ENCODE measurements at places on chromosomes 1 and 21.
A peak's percentile ranks its signal among the peaks of the same experiment; 100 is the strongest.

GRCh38 chr1:95193591-95193990 lies 40.4 kb upstream of the RWDD3 start:
- DNase-seq: no peak

GRCh38 chr1:81221564-81221963 lies 579.2 kb upstream of the ADGRL2 start:
- no peak for DNase-seq

DNA sequence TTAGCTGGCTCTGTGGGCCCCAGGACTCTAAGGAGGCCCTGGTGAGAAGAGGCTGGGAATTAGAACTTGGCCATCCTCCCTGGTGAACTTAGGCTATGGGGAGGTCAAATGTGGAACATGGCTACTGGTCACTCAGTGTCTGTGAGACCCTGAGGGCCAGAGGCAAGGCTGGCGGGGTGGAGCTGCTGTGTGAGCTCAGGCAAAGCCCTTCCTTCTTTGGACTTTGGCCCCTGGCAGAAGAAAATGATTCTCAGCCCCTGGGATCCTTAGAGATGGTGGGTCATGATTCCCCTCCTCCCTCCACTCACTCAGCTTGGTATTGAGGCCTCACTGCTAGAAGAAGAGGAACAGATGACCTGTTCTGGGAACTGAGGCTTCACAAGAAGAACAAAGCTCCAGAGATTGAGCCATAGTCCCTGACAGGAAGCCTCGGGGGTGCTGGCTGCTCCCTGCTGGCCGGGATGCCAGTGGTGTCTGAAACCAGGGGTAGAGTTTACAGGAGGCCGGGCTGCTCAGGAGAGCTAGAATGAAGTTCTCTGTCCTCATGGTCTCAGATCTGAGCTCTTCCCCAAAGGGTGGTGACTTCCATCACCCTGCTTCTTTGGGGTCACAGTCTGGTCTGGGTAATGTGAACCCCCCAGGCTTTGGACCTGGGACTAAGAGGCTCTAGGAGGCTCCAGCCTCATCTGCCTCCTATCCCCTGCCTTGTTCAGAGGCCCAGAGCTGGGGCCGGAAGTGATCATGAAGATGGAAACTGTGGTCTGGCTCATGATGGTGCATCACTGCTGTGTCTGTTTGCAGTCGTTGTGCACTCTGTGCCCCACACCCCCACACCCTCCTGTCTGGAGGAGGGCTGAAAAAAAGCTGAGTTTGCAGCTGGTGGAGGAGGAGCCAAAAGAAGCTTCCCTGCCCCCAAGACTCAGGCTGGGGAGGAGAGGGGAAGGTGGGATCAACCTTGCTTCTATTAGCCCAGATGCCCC lies 905 bp downstream of the BTBD19 start:
- DNase-seq: no peak

DNA sequence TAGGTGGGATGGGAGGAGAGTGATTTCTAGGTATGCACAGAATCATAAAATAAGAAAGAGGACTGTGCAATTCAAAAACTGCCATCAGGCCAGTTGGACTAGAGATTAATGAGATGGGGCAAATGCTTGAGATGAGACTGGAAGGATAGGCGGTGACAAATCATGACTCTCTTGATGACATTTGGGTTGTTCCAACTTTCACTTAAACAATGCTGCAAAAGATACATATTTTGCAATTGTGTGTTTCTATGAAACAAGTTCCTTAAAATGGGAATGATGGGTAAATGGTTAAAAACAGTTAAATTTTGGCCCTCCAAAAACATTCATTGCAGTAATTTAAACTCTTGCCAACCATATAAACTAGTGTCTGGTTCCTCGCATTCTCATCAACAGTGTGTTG lies 55.2 kb downstream of the RNASEL start:
- no peak for DNase-seq

DNA sequence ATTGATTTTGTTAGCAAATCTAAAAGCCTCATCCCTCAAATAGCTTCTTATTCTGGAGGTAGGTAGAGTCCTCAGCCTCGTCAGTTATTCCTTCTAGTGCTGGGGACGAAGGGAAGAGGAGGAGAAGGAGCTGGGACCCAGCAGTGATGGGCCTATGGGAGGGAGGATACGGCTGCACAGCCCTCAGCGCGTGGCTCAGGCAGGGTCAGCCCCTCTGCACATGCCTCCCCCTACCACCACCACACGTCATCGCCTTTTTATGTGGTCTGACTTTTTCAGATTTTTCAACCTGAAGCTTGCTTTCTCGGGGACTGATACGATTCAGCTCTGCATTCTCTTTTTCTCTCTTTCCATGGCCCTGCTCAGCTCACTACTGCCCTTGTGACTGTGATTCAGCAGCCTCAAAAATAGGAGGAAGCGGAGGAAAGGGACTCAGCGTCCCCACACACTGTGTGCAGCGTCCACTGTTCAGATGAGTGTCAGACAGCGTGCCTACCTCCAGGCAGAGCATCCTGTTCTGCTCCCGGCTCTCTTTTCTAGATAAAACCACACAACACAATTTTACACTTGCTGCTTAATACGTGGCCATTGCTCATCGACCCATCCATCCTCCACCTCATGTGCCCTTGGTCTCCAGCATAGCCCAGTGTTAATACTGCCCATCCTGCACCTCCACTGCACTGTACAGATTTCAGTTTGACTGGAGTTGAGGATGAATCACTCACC lies 827 bp downstream of the OR2B11 start:
- DNase-seq: no peak

DNA sequence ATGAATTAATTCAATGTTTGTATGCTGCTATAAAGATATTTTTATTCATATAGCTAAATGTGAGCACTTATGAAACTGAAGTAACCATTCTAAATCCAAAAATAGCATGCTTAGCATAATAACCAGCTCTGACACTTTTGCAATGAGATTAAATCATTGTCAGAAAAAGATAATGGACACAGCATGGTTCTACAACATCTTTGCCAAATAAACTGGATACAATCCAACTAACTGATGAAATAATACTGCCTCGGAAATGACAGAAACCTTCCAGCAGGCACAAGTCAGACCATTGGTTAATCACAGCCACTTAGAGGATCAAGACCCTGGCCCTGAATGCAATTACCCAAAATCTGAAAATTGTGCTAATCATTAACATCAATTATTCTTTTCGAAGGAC lies 592.7 kb upstream of the ADGRL4 start:
- no peak for DNase-seq

- DNase-seq: no peak
These were observed 45.2 kb downstream of the PTPRU start for GRCh38 chr1:29281571-29281970.

DNA sequence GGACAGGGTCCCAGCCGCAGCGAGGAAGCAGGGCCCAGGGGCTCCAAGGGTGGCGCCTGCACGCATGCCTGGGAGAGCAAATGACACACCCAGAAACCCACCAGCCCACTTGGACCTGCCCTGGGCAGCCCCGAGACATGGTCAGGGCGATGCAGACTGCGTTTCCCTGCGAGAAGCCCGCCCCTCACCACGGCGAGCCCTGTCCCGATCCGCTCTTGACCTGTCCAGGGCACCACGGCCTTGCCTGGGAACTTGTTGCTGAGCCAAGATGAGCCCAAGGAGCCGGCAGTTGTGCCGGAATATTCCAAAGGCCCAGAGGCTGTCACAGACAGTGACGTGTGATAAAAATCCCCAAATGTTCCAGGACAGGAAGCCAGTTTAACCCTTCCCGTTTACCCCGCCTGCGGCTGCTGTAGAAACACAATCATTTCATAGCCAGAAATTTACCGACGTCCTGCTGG lies 78.1 kb downstream of the SIK1 start:
- no peak for DNase-seq

DNA sequence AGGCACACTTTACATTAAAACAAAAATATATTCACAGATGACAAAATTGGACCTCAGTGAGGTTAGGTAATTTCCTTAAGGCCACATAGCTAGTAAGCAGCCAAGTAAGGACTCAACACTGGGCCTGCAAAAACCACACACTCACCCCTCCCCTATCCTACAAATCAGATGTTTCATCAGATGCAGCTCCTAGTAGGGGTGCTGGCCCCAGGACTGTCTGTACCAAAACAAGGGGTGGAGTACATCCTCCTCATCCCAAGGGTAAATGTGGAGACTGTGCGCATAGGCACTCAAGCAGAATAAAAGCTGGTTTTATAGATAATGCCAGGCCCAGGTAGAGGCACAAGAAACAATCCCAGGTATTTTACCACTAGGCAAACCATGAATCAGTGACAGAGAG lies 25.7 kb downstream of the URB1 start:
- no peak for DNase-seq

DNA sequence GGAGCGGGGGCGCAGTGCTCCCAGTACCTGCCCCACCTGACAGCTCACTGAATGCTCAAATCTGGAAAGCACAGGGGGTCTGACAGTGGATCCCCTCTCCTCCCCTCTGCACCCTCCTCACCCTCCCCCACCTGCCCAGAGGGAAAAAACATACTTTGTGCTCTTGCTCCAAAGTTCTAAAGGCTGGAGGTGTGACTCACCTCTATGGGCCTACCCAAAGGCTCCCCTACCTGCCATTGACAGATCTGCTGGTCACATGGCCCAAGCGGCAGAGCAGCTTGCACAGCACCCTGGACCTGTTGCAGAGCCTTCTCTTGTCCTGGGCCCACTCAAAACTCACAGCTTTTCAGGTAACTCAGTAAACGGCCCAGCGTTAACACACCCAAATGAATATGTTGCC lies 55.7 kb downstream of the ADSS2 start:
- no peak for DNase-seq

DNA sequence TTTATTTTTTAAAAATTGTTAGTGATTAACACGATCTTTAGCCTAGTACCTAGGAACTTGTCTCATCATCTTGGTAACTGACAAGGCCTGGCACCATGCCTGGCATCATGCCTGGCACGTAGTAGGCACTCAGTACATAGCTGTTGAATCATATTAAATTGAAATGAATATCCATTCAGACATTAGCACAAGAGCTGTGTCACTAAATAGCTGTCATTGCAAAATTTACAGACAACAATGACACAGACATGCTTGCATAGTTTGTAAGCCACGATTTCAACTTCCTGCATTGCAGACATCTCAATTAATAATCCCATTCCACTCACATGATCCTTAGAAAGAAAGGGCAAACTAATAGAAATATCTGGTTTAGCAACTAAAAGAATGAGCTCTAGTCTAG lies 15.4 kb upstream of the PHACTR4 start:
- DNase-seq: no peak

GRCh38 chr1:23807453-23807852 lies 6.9 kb upstream of the GALE start:
- no peak for DNase-seq

DNA sequence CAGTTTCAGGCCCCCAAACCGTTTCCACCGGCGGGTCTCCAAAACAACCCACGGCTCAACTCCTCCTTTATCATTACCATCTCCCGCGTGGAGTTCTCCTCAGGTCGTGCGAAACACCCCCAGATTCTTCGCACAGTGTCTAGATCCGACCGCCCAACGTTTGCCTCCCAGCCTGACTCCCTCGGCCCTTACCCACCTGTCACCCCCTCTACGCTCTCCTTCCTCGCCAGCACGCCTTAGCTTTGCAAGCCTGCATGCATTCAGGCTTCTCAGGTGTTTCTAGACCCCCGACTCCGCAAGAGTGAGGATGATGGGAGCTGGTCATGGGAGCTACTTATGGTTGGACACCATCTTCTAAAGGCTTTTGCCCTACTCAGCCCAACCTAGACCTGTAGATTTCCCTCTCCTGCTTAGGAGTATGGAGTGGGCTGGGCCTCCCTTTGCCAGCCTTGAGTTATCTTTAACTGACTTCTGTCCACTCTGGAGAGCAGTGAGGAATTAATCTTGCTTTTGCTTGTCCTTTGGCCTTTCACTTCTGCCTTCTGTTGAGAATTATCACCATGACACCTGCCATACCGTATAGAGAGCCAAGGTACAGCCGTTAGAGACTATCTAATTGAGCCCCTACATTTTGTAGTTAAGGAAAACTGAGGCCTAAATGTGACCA lies 865 bp downstream of the ATP5IF1 start:
- no peak for DNase-seq

GRCh38 chr1:165570078-165570477 lies 26.3 kb downstream of the LRRC52 start:
- DNase-seq: no peak

GRCh38 chr1:154422521-154422920 lies 17.4 kb downstream of the IL6R start:
- no peak for DNase-seq

DNA sequence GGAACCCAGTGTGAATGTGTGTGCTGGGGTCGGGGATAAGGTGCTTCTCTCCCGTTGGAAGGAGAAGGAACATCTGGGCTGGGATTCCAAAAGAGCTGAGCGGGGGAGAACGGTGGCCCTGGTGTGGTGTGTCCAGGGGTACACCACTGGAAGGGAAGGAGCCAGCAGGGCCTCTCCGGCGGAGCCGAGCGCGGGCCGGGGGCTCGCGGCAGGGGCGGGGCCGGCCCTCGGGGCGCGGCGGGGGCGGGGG lies 231 bp upstream of the RPS6KA1 start:
- DNase-seq: no peak

DNA sequence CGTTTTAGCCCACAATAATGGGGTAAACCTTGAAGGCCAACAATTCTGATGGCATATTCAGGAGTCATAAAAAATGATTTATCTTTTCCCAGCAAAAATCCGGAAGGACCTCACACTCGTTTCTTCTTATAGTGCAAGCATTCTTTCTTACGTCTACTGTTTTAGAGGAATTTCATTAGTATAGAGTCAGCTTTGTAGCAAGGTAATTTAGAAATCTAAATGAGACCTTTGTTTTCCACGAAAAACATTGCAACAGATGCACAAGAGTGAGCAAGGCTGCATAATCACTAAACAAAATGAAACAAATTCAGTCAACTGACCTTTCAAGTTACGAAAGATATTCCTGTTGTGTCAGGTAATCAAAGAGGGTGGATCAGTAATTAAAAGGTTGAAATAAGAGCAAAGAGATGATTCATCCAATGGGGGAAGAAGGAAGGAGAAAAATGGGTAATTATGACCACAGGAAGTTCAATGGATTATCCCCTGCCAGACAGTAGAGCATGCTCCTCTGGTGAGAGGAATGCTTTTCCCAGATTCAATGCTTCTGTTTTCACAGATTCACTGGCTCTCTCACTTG lies 560 bp upstream of the CSDE1 start:
- DNase-seq: peak; percentile 15

GRCh38 chr1:161491472-161491871 lies 13.8 kb upstream of the FCGR2A start:
- no peak for DNase-seq
